ENCODE measurements at places on chromosomes 5 and 9.

DNA sequence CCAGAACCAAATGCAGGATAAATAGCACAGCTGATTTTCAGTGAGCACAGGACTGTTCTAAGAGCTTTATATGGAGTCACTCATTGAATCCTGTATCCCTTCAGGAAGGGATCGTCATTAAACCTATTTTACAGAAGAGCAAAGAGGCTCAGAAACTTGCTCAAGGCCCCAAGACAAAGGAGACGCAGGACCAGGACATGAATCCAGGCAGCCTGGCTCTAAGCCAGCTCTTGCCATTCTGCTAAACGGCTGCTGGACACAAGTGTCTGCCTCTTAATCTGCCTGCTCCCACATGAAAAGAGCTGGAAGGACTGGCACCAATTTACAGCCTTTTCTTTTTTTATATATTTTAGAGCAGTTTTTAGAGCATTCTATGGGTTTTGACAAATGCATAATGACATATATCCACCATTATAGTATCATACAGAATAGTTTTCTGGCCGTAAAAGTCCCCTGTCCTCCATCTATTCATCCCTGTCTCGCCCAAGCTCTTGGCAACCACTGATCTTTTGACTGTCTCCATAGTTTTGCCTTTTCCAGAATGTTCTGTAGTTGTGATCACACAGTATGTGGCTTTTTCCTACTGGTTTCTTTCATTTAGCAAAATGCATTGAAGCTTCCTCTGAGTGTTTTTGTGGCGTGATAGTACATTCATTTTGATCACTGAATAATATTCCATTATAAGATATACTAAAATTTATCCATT lies 37.5 kb downstream of the RETREG1 start:
- no peak for DNase-seq

GRCh38 chr5:93311881-93312280 lies 269.1 kb downstream of the NR2F1-AS1 start:
- DNase-seq, result no peak

DNA sequence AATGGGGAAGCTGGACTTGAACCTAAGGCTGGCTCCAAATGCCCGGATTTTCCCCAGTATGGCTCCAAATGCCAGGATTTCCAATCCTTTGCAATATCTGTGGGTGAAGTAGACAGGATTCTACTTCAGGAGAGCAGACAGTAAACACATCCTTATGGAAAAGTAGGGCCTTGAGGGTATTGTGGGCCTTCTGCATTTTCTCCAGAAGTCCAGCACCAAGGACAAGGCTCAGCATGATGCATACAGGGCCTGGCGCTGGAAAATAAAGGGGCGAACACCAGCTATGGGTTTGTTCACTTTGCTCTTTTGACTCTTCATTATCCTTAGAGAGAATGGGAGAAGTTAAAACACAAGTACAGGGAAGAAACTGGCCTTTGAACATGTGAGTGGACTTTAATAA lies 347.5 kb downstream of the SEMA5A start:
- no peak for DNase-seq

- no peak for DNase-seq
Measured at GRCh38 chr9:116372081-116372673, 218.6 kb downstream of the PAPPA start.

DNA sequence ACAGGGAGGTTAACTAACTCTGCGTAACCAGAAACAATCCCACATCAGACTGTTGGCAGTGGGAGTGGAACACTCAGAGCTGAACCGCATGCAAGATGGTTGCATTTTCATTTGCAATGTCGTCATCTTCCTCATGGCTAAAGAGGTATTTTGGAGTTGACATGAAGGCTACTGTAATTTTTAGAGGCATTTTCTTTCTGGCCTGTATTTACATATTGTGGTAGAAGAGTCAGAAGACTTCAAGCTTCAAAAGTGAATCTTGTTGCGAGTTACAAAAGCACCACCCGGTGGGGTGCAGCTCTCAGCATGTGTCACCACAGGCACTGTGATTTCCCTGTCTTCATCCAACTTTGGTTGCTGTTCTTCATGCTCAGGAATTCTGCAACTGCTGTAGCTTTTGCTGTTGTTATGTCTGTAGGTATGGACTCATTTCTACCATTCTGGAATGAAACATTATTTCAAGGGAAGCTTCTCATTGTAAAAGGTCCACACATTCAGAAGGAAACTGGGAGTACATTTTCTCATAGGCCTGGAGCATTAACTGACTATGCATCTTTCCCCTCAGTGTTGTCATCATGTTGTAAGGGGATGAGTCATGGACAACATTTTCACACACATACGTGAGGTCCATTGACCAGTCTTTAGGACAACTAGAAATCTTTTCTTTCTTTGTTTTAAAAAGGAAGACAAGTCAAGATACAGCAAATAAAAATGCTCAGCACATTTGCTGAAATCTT lies 35.4 kb upstream of the GDNF start:
- DNase-seq, result no peak

DNA sequence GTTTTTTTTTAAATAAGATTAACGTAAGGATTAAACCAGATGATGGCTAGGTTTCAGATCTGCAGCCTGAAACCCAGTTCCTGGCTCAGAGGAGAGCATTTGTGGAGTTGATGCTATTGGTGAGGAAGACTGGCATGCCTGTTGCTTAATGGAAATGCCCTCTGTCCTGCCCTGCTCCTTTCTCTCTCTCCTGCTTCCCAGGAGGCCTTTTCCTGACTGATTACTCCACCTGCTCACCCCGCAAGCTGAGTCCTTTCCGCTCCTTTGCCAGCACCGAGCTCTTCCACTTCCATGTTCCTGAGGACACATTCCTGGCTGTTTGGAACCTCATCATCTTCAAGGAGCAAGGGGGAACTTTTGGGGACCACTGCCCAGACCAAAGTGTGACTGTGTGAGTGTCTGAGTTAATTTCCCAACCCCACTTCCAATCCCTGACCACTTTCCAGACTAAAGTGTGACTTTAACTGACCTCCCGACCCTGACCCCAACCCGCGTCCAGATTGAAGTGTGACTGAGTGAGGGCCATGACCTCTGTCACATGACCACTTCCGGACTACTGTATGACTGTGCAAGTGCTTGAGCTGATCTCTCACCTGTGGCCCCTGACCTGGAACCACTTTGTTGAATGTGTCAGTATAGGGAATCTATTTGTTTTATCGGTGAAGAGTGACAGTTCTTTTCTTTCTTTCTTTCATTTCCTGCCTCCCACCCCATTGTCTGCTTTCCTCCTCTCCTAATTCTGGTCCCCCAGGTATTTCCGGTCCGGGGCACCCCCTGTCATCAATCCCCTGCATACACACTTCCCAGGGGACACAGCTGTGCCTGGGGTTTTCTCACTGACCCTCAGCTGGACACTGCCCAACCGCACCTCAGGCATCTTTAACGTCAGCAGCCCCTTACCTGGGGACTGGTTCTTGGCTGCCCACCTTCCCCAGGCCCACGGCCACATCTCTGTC lies 5.5 kb downstream of the TMEM8B start:
- no peak for DNase-seq

DNA sequence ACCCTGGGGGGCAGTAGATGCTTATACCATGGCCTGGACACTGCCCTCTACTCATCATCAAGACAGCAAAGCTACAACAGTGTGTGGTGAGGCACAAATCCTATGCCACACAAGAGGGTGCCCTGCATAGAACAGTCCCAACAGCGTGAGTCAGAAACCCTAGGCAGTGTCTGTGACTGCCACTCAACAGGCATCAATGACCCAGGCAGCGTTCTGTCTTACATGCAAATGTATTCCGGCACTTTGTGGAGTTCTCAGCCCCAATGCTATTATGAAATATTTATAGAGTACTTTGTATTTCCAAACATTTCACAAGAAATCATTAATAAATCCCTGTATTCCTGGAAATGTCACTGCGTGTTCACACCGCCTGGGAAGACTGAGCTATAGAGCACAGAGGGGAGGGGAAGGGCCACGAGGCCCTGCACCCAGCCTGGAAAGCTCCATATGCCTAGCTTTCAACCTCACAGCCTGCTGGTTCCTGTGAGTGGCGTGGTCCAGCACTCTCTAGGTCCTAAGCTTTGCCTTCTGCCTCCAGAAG lies 77.7 kb downstream of the NIPSNAP3B start:
- DNase-seq, result no peak

- no peak for DNase-seq
Measured at GRCh38 chr5:119255571-119256356, 100.1 kb upstream of the TNFAIP8 start.

- DNase-seq, result no peak
Measured at GRCh38 chr5:60349891-60350415, 350.0 kb downstream of the DEPDC1B start.

GRCh38 chr5:65981548-65981947 lies 55.2 kb downstream of the ERBIN start:
- DNase-seq, result no peak

GRCh38 chr5:124909734-124910133 lies 163.3 kb upstream of the ZNF608 start:
- DNase-seq, result no peak

DNA sequence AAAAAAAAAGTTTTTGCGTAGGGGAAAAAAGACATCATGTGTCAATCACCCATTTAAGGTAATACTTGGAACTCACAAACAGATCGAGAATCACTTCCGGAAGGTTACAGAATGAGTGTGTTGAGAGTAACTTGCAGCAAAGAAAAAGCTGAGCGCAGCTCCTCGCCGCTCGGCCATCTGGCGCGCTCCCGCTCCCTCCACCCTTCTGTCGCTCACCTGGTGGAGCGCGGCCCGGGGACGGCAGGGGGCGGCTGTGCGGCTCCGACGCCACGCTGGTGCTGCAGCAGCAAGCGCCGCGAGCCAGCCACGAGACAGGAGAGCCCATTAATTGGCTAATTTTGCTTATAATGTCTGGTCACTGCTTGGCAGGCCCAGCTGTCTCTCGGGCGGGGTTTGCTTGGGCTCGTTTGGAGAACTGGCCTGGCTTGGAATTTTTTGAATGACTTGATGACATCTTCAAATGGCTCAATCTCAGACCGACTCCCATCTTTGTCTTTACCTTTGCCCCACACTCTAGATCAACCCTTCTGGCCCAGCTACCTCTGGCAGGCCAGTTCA lies 601.8 kb downstream of the CCDC171 start:
- no peak for DNase-seq

DNA sequence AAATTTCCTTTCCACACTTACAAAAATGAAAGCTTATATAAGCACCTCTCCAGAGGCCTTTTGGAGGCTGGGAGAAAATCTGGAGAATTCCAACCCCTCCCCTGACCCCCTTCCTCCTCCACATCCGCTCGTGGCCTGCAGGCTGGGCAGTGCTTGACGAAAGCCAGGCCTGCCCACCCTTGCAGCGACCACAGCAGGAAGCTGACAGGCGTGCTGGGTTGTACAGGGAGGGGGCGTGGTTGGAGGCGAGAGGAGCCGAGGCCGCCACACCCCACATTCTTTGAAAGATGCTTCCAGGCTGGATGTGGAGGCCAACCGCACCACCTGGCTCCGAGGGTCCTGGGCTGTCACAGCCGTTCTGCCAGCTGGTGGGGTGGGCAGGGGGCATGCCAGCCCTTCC lies 47.8 kb upstream of the IER5L start:
- DNase-seq, result no peak

DNA sequence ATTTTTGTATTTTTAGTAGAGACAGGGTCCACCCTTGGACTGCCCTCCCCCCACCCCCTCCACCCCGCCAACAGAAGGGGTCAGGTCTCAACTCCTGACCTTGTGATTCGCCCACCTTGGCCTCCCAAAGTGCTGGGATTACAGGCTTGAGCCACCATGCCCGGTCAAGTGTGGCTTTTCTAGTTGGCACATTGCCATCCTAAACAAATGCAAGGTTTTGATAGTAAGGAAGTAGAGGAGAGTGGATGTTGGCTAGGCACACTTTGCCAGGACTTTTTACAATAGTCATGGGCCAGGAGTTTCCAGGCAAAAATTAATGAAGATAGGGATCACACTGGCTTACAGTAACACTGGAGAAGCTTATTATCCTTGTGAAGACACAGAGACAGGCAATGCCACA lies 62.4 kb downstream of the GALNT12 start:
- DNase-seq, result no peak

DNA sequence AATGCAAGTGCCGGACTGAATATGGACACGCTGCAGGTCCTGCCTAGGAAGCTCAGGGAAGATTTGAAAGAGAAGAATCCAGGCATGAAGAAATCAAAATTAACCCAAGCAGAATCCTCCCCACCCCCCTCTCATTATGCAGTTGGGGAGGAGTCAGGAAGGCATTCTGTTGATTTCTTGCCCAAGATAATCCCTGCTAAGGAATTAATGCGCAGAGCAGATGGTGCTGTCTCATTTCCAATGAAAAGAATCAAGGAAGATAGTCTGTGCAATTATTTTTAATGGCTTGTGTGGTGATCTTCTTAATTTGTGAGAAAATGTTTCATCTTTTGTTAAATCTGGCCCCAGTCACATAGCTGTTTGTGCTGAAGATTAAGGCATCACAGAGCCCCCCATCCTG lies 145.0 kb downstream of the ZNF462 start:
- no peak for DNase-seq

DNA sequence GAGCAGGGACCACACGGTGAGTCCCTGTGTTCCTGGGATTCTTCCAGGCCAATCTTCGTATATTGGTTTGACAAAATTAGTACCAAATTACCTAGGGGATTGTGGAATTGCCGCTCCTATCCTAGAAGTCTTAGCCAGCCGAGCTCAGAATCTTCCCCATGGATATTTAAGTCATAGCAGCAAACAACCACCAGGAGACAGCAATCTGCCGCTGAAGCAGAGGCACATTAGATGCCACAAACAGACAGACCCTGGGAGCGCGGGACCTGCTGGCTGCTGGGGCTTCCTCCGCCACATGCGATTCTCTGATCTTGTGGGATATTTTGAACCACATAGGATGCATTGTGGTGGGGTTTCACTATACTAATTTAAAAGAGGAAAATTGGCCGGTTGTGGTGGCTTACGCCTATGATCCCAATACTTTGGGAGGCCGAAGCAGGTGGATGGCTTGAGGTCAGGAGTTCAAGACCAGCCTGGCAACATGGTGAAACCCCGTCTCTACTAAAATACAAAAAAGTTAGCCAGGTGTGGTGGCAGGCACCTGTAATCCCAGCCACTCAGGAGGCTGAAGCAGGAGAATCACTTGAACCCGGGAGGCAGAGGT lies 31.7 kb upstream of the ZBTB43 start:
- no peak for DNase-seq
